Caki2 (cell line): ENCODE measurements at places on chromosomes 1 and 21. TPM values are rescaled to one million over a fixed set of nuclear protein-coding genes. Genes with fewer than 3 reads are reported as not detected.

GRCh38 chr21:40730426-40730800 lies 116.5 kb downstream of the DSCAM start:
- DNase-seq: no peak

- no peak for DNase-seq
These were observed 82.2 kb downstream of the LMO4 start for GRCh38 chr1:87410776-87411480.

DNA sequence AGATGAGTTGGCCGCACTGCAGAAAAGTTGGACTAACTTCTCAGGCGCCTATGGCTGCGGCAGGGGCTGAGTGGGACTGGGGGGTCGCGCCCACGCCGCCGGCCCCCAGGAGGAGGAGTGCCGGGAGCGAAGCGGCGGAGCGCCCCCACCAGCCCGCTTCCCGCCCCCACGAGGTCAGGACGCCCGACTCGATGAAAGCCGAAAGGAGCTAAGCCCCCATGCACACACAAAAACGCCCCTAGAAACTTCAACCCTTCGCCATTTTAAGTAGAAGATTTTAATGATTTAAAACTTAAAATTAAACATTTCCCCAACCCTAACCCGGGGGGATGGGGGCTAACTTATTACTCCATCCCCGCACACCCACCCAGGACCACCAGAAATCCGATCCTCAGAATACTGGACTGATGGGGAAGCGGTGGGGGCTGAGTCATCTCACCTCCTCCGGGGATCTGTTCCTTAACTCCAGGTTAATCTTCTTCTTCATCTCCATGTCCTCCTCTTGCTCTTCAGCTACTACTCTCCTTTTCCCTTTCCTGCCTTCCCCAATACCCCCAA lies 539 bp downstream of the ANP32E start:
- peak; percentile 13 for DNase-seq

DNA sequence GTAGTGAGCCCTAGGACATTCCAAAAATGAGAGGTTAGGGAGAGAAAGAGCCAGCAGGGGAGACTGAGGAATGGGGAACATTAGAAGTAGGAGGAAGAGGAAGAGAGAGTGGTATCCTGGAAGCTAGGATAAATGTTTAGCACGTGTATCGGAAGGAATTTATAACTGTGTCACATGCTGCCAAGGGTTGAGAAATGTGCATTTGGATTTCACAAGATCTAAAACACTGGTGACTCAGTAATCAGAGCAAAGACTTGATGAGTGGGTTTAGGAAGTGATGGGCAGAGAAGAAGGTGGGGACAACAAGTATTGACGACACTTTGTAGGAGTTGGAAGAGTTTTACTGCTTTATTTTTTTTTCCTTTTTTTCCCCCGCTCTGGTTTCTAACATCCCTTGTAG lies 193.9 kb downstream of the FMN2 start:
- no peak for DNase-seq

- peak; percentile 75 for DNase-seq
These were observed 99.2 kb downstream of the CTH start for GRCh38 chr1:70509996-70510876.

DNA sequence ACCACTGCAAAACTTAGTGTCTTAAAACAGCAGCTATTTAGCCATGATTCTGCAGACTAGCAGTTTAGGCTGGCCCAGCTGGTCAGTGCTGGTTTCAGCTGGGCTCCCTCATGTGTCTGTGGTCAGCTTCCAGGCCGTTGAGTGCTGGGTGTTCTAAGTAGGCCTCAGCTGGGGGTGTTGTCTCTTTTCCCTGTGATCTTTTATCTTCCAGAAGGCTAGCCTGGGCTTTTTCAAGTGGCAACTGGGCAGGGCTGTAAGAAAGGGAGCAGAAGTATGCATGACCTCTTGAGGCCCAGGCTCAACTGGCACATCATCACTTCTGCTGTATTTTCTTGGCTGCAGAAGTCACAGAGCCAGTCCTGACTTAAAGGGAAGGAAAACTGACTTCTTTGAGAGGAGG lies 136.1 kb downstream of the KIF26B start:
- DNase-seq: no peak

GRCh38 chr1:88731475-88732269 lies 47.6 kb downstream of the PKN2 start:
- peak; percentile 2 for DNase-seq

DNA sequence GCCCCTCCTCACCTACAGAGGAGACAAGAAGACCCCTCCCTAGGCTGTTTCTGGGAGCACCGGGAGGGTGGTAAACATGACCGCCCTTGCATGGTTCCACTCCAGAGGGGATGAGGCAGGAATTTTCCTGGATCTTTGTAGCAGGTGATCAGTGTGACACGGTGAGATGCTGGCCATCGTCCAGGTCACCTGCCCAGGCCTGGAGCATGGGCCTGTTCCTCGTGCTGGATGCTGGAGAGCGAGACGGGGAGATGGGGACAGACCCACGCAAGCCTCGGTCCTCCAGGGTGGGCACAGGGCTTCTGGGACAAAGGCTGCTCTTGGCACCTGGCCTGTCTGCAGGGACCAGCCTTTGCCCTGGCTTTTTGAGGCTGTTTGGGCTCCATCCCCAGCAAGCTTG lies 46.2 kb downstream of the DMRTB1 start:
- DNase-seq: no peak

- no peak for DNase-seq
These were observed 27.6 kb upstream of the SDHB start for GRCh38 chr1:17081439-17081838.

DNA sequence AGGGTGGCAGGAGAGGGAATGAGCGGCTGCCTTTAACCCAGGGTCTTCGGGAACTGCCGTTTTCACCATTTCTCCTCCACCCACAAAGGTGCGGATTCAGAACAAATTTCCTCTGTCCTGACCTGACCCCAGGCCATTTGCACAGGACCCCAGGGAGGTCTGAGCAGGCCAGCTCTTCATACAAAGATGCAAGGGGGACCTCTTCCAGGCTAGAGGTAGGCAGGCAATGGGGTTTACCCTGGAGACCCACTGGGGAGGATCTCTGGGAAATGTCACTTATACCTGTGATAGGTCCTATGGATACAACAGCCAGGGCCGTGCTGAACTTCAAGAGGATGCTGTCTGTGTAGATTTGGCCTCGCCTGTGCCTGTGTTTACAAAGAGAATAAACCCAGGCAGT lies 89.7 kb upstream of the VAMP3 start:
- no peak for DNase-seq

Gene CLDN17
- not detected in 2 replicates for total RNA-seq

Gene DMRTA2
- not detected in 2 replicates for total RNA-seq

Gene NUF2
- 17.8 and 24.5 TPM in 2 replicates for total RNA-seq

Gene CSMD2
- not detected in 2 replicates for total RNA-seq

Gene SLC16A4
- 54.2 and 56.5 TPM in 2 replicates for total RNA-seq
